Fibroblast of skin of back (primary cell): ENCODE measurements at places on chromosomes 3 and 15.

DNA sequence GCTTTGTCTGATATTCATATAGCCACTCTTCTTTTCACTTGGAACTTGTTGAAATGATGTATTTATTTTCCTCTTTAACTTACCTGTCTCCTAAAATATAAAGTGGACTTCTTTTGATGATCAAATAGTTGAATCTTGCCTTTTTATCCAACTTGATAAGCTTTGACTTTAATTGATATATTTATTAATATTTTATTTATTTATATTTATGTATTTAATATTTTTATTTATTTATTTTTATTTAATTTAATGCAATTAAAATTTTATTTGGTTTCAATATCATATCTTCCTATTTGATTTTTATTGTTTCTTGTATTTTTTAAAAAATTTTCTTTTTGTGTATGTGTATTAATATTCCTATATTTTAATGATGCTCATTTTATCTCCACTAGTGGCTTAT, 555.1 kb upstream of the EPHA6 start:
- DNase-seq, result no peak

DNA sequence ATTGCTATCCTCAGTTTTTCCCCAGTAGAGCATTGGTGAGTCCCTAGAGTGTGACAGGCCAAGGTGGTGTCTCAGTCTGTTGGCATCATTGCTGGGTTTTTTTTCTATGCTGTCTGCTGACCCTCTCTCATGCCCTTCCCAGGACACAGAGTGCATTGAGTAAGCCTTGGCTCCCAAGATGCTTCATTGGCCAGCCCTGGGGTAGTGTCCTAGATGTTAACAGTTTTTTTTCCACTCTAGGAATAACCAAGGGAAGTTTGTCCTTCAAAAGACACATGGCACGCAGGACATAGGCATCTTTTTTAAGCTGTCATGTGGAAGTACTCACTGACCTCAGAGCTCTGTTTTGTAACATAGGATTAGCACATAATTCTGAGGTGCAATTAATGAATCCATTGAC, 19.5 kb downstream of the ADAMTSL3 start:
- DNase-seq, result no peak

DNA sequence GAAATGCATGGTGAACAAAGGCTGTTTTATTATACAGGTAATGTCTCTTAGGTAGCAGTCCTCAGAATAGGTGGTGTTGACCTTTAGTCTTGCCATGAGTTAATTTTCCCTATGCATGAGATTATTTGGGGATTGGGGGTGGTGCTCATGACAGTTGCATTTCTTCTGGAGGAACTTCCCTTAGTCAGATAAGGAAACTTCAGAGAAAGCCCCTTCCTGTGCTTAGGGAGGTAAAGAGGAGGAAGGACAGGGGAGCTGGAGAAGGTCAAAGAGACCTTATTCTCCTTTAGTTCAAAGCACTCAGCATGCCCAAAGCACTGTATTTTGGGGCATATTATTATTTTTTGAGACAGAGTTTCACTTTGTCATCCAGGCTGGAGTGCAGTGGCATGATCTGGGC, 47.7 kb downstream of the ZBTB11 start:
- DNase-seq, result no peak

- no peak for DNase-seq
Measured at GRCh38 chr3:39122813-39123212, 15.3 kb downstream of the TTC21A start.

DNA sequence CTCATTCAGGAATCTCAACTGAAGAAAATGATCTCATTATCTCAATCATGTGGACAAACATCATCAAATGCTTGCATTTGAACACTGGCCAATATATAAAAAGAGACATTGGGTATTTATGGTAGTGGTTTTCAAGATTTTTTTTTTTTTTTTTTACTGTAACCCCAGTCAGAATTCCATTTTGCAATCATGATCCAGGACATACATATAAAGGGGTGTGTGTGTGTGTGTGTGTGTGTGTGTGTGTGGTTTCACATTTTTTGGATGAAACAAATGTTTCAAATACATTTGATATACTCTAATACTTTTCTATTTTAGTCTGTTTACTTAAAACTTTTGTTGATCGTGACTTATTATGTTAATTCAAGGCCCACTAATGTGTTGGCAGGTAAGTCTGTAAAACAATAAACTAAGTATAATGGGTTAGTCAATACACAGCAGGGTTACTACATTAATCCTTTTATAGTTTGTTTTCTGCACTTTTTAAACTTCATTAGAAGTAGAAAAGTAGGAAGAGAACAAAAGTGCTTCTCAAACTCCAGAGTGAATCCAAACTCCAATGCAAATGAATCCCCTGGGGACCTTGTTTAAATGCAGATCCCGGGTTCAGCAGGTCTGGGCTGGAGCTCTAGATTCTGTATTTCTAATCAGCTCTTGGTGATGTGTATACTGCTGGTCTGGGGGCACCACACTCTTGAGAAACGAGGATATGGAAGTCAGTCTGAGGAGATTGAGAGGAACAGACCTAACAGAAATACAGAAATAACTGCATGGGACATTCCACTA, 17.6 kb downstream of the THRB start:
- DNase-seq, result no peak

- DNase-seq, result no peak
Measured at GRCh38 chr3:111068574-111068973, 3.0 kb upstream of the NECTIN3 start.

GRCh38 chr3:189516039-189516438, 115.2 kb upstream of the TP63 start:
- no peak for DNase-seq

GRCh38 chr3:27628026-27628750, 93.9 kb downstream of the EOMES start:
- DNase-seq, result peak; percentile 68

- no peak for DNase-seq
Measured at GRCh38 chr3:186526256-186526606, 17.9 kb downstream of the CRYGS start.

- peak; percentile 18 for DNase-seq
Measured at GRCh38 chr3:117844676-117845075, 1135.1 kb downstream of the TUSC7 start.

DNA sequence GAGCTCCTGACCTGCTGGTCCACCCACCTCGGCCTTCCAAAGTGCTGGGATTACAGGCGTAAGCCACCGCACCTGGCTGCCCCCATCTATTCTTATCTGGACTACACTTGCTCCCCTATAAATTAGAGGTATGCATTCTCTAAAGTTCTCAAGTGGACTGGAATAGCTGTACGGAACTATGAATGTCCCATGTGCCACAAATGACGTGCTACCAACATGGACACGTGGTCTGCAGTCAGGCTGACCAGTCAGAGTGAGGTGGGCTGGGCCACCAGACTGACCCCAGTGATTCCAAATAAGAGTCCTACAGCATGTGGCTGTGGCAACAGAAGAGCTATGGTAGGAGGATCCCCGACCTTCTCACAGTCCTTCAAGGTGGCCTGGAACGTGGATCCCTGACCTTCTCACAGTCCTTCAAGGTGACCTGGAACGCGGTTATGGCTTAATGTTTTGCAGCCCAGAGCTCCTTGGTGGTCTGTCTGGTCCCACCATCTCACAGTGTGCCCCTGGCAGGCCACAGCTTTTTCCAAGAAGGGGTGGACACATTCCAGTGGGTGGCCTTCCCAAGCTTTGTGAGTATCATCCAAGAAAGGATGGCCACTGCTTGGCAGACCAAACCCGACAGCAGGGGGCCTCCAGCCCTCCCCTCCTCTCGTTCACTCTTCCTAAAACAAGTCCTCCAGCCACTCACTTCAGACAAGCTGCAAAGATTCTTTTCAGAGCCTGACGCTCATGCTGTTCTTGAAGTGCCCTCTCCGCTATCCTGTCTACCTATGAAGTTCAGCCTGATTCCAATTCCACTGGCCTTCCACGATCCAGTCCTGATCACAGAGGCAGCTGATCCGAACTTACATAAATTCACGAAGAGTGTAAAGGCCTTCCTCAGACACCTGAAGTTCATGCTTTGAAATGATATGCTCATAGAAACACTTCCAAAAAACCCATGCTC, 4.4 kb downstream of the ADAMTS17 start:
- DNase-seq, result no peak

DNA sequence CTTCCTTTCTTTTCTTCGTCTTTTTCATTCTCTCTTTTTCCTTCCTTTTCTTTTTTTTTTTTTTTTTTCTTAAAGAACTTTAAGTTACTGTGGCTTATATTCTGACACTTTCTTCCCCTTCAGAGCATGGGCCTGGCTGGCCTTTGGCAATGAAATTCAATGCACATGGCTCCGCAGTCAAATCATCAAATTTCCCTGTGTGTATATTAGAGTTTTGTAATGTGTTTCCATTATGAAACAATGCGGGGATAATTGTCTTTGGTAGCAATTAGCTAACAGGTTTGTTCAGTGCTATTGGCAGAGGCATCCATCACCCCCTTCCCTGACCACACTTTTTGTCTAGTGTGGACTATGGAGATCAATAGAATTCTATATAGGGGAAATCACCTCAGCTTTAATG, 80.5 kb downstream of the CDIN1 start:
- DNase-seq, result no peak

DNA sequence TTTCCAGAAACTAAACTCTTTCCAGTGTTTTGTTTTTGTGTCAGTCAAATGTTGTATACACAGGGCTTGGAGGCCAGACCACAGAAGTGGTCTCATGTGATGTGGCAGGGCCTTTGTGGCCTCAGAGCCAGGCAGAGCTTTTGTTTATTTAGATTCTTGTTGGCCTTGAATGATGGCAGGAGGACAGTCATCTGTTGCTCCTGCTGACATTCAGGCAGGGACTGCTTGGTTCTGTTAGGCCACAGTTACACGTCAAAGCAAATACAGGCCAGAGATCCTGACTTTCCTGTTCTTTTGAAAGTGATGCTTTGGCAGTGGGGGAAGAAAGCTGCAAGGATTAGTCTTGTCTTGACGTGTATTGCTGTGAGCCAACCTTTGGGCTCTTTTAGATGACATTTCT, 325.1 kb downstream of the CACNA2D3 start:
- DNase-seq, result no peak

GRCh38 chr3:81216192-81216591, 545.3 kb downstream of the GBE1 start:
- DNase-seq, result peak; percentile 90

DNA sequence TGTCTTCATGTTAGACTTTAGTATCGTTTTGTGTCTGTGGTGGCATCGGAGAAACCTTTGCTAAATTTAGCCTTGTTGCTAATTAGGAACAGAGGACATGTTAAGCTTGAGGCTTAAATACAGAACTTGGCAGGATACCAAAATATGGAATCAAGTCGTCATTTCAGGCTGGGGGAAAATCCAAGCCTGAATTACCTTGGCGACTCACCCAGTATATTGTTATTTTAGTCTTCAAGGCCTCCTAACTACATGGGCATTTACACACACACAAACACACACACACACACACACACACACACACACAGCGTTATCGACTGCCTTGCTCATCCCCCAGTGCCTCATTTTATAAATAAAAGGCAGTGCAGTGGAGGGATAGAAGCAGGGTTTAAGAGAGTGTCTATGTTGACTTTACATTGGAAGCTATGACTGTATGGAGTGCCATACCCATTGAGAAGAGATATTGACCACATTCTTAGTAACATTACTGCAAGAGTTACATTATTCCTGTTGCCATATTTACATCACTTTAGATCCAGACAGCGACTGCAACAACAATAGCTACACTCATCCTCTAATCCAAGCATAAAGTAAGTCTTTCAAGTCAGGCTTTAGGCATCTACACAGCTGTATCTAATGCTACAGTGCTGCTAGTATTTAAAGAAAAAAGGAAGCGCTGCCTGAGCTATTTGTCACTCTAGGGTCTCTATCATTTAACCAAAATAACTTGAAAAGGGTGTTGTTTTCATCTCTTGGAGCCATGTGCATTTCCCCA, 210.8 kb upstream of the SEMA6D start:
- peak; percentile 80 for DNase-seq

DNA sequence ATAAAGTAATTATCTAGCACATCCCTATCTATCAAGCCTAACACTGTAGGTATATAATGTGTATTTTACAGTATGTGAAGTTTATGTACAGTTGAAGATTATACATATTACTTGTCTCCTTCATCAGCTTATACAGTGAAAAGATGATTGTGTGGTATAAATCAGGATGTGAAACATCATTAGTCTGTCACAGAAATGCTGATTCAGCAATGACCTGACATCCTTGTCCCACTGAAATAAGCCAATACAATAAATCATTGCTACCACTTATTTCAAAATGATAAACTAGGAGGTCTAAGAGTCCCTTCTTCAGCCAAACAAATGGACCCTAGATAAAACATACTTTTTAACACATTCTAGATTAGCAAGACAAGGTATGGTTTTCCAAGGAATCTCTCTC, 225.3 kb downstream of the OCA2 start:
- no peak for DNase-seq

DNA sequence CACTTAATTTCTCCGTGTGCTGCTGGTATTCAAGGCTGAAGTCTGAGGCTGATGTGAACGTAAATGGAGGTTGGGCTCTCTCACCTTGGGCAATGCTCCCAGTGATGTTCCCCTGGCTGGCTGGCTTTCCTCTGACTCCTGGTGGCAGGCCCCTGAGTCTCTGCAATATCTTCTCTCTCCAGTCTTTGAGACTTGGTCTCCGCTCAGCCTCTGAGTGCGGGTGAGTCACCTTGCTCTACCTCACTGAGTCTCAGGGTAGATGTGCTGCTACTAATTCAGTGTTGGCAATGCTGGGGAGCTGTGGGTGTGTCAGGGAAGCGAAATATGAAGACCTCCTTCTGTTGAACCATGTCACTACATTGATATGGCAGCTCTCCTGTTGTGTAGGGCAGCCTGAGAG, 31.3 kb upstream of the TRIM59 start:
- DNase-seq, result peak; percentile 37

GRCh38 chr3:170038434-170039110, 777 bp downstream of the GPR160 start:
- DNase-seq, result no peak

- DNase-seq, result no peak
Measured at GRCh38 chr3:134699141-134699711, 48.4 kb upstream of the KY start.

DNA sequence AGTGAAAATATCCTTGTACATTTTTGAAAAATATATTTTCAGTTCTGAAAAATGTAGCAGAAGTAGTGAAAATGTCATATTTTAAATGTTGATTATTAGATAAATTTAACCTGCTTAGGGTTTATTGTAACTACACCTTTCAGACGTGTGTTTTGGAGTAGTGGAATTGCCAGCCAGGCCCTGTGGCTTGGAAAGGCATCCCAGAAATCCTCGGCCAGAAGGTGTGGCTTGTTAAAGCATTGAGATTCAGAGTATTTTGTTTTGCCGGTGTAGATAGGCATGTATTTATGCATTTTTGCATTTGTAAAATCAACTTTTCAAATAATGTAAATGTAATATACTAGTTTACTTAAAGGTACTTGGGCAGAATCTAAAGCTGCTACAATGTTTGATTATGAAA, 7.0 kb downstream of the EBLN2 start:
- no peak for DNase-seq
